NAMALWA (cell line): ENCODE measurements at places on chromosomes 7 and 10.

DNA sequence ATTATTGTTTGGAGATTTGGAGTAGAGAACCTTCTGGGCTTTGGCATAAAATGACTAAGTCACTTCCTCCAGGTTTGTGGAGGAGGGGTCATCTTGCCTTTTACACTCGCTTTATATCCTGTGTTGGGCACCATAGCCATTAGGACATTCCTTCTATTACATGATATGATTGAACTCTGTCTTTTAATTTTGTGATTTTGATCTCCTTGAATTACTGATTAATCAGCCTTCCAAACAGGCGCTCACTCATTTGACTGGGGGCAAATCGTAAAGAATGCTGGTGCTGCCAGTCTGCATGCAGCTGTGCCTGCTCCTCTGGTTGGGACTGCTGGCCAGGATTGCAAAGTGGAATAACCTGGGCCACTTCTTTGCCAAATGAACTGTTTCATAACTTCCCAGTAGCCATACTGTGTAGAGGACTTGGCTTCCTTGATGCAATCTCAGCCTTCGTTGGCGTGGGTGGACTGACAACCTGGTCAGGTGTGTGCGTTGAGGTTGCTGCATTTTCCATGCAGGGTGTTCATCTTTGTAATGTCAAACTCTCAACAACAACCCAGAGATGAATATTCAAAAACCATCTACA lies 65.9 kb upstream of the RAB11FIP2 start:
- DNase-seq = no peak

DNA sequence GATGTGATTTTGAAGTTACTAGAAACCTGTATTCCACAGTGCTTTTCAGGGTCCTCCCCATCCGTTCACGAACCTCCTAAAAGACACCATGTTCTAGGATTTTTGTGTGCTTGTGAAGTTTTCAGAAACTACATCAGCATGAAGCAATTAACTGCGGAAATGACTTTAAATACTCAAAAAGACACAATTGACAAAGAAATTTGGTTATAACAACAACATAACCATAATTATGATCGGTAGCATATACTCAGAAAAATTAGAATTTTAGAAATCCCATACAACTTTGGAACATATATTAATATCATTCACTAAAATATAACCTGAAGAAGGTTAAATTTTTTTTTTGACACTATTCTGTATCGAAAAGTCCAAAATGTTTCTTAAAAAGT lies 43.8 kb upstream of the FAM20C start:
- peak; percentile 17 for DNase-seq

GRCh38 chr10:2731940-2732339 lies 335.4 kb upstream of the PFKP start:
- DNase-seq = no peak

DNA sequence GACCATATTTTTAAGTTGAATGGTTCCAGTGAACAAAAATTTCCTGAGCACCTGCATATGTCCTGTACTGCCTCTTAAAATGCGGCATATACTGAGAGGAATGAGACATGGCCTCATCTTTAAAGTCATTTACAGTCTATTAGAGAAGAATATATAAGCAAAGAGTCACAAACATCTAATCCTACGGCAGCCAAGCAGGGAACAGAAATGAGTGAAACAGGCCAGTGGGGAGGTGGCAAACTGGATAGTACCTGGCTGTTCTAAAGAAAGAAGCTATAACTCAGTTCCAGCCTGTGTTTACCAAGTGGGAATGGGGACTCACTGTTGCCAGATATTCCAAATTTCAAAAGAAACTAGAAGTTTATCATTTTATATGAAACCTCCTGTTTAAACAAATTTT lies 211.4 kb downstream of the VTI1A start:
- no peak for DNase-seq

DNA sequence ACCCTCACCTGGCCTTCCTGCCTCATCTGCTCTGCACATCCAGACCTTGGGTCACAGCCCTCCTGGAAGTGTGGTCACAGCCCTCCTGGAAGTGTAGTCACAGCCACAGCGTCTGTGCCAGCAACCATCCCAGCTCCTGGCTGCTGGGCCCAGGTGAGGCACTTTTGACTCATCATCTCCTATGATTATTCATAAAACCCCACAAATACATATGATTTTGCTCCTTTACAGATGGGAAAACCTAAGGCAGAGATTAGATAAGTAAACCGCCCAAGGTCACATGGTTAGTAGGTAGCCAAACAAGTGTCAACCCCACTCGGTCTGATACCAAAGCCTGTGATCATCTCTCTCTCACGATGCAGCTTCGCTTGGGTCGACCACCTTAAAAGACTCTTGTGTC lies 94.3 kb downstream of the PRLHR start:
- no peak for DNase-seq

- DNase-seq = peak; percentile 82
These were observed 27.0 kb upstream of the HIBADH start for GRCh38 chr7:27689591-27690164.

GRCh38 chr7:44218418-44219201 lies 17.8 kb downstream of the YKT6 start:
- no peak for DNase-seq

DNA sequence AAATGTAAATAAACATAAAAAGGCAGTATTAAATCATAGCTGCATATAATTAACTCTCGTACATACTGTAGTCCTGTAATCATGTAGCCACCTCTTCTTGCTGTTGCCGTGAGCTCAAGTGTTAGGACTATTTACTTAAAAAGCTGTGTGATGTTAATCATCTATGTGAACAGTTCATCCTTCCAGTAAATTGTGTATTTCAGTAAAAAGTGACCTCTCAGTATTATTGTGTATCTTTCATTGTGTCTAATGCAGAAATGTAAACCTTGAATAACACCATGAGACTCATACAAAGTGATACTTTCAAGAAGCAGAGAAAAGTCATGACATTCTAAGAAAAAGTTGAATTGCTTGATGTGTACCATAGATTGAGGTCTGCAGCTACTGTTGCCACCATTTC lies 38.0 kb downstream of the ADD3 start:
- no peak for DNase-seq

- no peak for DNase-seq
These were observed 159.2 kb downstream of the BTAF1 start for GRCh38 chr10:92082583-92083280.

DNA sequence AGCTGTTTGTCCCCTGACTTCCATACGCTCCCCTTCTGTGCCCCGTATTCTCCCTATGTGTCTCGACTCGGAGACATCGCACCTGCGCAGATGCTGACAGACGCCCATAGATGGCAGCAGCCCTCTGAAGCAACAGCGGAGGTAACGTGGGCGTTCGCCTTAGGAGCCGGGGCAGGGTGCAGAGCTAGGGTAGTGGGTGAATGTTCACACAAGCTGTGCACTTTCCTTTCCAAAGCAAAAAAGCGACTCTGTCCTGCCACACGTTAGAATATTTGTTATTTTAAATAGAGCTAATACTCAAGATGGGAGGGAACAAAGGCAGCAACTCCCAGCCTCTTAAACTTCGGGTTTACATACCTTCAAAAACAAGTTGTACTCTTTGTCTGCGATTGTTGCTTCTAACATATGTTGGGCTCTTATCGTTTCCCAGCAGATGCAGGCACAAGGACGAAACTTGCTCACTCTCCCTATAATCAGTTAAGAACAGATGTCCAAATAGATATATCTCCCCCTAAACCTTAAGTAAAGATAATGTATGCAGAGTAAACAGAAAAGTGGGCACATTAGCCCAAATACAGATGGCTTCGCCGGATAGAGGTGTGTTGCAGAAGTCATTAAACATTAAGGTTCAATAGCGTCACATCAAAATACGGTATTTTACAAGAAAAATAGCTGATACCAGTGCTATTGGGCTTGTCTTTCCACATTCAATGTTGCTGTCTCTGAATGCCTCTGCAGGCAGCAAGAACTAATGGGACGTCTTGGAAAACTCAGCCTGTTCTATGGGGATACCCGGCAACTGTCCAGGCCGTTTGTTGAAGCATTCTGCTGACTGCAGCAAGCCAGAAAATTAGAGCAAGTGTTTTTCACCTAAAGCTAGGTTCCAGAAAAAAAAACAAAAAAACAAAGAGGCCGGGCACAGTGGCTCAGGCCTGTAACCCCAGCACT lies 340.3 kb upstream of the PRKCQ start:
- peak; percentile 80 for DNase-seq

DNA sequence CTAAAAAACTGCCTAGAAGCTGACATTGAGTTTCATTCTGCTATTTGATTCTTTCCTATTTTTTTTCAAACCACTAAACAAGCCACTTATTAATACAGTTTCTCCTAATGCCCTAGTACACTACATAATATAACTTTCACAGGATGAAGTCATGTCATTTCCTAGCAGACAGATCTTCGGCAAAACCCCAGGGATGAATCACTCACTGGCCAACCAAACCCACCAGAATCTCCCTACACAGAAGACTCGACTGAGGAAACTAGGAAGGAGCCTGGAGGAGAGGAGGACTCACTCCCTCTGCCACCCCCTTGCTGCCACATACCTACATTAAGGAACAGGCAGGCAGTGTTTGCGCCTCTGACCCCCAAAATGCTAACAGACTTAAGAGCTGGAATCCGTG lies 33.4 kb downstream of the XPNPEP1 start:
- no peak for DNase-seq

GRCh38 chr10:26438534-26439341 lies 597 bp downstream of the APBB1IP start:
- peak; percentile 78 for DNase-seq

DNA sequence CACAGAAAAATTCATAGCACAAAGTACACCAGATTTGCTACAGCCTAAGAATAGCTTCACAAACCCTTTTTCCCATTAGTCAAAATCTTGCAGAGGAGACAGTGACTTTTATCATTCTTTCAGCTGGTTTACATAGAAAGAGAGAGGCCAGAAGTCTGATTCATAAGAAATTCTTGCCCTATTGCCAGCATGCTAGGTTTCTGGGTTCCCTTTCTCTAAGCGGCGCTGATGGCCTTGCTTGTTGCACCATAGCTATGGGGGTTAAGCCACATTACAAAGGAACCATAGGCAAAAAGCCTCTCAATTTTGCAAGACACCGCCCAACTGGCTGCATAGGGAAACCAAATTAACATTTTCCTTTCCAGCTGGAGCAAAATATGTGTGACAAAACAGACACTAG lies 87.4 kb downstream of the ZNF467 start:
- DNase-seq = no peak

- no peak for DNase-seq
These were observed 11.2 kb downstream of the EMX2 start for GRCh38 chr10:117553815-117554172.

- DNase-seq = no peak
These were observed 160.9 kb downstream of the REEP3 start for GRCh38 chr10:63681993-63682697.

DNA sequence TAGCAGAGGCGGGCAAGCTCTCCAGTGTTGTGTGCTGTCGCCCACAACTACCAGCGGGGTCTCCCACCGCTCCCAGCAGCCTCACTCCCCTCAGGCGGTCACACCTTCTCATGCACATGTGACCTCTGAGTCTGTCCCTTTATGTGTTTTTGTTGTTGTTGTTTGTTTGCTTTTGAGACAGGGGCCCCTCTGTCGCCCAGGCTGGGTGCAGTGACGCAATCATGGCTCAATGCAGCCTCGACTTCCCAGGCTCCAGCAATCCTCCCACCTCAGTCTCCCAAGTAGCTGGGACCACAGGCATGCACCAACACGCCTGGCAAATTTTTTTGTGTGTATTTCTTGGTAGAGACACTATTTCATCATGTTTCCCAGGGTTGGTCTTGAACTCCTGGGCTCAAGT lies 1.5 kb downstream of the CPSF4 start:
- DNase-seq = no peak

GRCh38 chr10:34193931-34194626 lies 621.0 kb downstream of the PARD3 start:
- no peak for DNase-seq

DNA sequence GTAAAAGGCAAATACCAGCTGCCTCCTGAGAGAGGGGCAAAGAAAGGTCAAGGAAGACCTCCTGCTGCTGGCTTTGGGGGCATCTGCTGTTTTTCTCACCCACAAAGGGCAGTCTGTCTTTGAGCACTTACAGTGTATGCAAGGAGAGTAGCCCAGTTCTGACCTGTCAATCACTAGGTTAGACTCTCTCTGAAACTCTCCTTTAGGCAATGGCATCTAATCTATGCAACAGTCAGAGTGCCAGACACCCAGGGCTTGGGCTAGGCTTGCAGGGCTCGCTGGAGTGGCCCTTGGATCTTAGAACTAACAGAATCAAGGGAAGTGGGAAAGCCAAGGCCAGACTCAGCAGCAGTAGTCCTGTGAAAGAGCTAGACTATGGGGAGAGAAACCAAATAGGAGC lies 522.9 kb downstream of the NRG3 start:
- no peak for DNase-seq

DNA sequence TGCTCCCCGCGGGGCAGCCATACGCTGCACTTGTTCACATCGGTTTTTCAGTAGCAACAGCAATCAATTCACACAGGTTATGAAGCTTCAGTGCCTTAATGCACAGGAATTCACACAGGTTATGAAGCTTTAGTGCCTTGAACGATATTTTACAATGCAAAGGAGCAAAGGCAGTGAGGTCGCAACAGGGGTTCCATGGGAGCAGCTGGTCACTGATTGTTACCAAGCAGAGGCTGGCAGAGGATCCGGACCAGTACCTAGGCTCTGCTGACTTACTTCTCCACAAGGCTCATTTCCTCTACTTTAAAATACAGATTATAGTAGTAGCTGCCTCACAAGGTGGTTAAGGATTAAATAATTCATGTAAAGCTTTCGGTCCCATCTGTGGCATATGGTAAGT lies 95.2 kb upstream of the ODAD2 start:
- no peak for DNase-seq

DNA sequence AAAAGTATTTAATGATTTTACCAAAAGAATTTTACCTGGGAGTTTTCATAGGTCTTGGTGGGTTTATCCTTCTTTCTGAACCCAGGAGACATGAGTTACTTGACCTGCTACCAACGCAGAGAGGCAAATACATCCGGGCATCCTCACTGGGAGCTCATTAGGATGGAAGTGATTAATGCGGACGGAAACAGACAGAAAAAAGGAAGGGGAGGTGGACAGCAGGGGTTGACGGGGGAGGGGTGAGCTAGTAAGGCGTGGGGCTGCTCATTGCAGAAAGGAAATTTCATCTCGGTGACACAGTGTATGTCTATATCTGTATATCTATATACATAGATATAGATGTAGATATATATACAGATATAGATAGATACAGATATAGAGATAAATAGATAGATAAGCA lies 408.2 kb upstream of the ADARB2 start:
- no peak for DNase-seq

GRCh38 chr7:31418928-31419327 lies 78.4 kb upstream of the NEUROD6 start:
- DNase-seq = no peak

DNA sequence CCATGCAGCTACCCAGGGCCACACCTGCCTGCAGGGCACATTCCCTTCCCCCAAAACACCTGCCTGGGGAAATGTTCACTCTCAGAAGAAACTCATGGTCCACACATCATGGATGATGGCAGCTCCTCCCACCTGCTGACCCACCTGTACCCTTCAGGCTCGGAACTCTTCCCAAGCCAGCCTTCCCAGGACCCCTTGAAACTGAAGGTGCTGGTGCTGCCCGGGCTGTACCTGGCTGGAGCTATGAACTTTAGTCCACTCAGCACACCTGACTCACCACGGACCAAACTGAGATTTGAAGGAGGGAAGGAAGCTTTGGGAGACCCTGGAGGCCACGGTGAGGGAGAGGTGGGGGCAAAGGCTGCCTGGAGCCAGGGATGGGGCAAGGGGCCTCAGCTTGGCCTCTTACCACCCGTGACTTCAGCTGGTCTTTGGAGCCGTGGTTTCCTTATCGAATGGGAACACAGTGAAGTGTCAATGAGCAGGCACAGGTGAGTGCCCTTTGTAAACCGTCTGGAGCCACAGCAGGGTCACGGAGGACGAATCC lies 30.1 kb upstream of the INPP5A start:
- DNase-seq = no peak
